ENCODE measurements at places on chromosomes 7 and 10.

DNA sequence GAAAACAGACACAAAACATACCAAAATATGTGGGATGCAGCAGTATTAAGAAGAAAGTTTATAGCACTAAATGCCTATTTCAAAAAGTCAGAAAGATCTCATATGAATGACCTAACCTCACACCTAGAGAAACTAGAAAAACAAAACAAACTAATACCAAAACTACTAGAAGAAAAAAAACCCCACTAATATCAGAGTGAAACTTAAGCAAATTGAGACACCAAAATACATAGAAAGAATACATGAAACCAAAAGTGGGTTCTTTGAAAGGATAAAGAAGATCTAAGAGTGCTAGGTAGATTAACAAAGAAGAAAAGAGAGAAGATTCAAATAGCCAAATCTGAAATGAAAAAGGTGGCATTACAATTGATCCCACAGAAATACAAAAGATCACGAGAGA, 494.1 kb downstream of the SH2D4B start:
- DNase-seq, result no peak

- no peak for DNase-seq
Observed at GRCh38 chr7:1542841-1543747, 12.6 kb downstream of the MAFK start.

GRCh38 chr10:33293076-33293475, 41.4 kb downstream of the NRP1 start:
- DNase-seq, result no peak

- no peak for DNase-seq
Observed at GRCh38 chr7:145053781-145054180, 217.9 kb upstream of the TPK1 start.

DNA sequence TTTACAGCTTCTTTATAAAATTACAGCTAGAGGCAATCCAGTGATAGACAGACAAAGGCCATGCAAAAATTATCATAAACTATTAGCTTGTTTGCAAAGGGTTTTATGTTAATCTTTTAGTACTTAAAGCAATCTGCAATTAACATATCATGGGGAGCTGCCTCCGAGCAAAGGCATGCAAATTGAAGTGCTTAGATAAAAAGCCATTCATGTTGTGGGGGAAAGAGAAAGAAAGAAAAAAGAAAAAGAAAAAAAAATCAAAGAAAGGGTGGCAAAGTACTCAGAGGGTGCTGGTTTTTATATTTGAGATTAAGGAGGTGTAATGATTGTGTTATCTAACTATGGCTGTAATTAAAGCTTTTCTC, 799.5 kb downstream of the LRMDA start:
- no peak for DNase-seq

- DNase-seq, result peak; percentile 83
Observed at GRCh38 chr7:85041605-85042216, 145.1 kb downstream of the SEMA3D start.

GRCh38 chr7:117835016-117835664, 38.1 kb downstream of the CTTNBP2 start:
- DNase-seq, result no peak

- DNase-seq, result no peak
Observed at GRCh38 chr10:100653957-100654781, 91.2 kb upstream of the PAX2 start.

DNA sequence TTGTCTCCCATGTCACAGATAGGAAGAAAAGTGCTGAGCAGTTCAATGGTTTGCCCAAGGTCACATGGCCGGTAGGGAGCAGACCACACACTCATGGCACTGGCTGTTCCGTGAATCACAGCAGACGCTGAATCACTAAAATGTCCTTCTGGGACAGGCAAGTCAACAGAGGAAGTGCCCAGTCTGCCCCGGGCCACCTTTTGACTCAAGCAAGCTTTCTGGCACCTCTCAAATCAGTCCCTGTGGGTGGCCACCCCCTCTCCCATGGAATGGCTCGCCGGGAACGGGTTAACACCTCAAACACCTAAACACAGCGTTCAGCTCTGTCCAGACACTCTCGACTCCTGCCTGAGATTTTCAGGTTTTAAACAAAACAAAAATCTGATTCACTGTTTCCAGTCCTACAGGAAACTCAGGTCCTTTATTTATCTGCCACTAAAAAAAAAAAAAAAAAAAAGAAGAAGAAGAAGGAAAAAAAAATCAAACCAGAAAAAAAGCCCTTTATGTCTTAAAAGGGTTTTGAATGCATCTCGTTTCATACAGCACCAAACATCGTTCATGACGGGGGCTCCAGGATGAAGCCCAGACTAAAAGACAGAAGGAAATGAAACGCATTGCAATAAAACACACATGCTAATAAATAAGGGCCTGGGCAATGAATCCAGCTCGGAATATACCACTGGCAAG, 15.5 kb downstream of the CARD11 start:
- peak; percentile 90 for DNase-seq

DNA sequence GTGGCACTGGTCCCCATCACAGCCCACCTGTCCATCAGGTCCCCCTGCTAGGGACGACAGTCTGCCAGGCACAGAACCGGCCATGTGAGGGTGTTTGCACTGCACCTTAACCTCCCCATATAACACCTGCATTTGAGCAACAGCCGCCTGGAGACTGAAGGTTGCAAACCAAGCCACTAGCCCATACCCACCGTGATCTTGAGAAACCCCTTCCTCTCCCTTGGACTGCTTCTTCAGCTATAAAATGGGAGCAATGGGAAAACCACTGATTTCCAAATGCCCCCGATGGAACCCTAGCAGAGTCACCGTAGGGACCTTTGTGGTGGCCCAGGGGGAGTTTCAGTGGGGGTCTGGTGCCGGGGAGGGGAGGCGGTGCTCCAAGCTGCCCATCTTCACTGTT, 120.1 kb downstream of the NPTX2 start:
- no peak for DNase-seq

GRCh38 chr10:78972160-78972946, 96.4 kb upstream of the ZMIZ1 start:
- DNase-seq, result peak; percentile 82

- no peak for DNase-seq
Observed at GRCh38 chr7:149620961-149621360, 123.4 kb upstream of the ZNF746 start.

DNA sequence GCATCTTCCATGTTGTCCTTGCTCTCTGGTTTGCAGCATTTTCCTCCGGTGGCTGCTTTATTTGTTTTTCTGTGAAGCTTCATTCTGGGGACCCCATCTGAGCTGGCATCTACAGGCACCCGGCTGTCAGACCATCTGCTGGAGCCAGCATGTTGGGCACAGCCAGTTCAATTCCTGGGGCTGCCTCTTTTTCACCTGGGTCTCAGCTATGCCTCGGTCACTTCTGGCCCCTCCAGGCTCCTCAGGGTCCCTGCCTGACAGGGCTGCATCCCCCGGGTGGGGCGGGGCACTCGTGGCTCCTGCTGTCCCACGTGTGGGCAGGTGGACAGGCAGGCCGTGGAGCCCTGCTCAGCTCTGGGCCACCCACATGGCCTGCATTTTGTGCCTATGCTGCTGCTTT, 8.1 kb downstream of the SCART1 start:
- no peak for DNase-seq

DNA sequence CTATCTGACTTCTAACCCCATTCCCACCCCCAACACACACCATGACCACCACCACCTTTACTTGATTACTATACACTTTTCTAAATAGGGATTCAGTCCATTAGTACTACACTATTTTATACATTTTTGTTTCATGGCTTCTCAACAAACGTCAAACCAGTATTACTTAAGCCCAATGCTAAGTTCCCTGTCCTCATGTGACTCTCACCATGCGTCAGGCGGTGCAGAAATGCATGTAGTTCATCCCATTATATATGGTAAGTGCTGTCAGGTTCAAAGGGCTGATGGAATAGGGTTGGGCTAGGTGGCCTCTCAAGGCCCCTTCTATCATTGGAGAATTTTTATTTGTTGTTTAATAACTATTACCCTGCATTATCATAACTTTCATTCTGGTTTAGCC, 19.5 kb upstream of the VPS41 start:
- no peak for DNase-seq

GRCh38 chr7:157619753-157620525, 283.1 kb downstream of the DNAJB6 start:
- DNase-seq, result no peak

- DNase-seq, result no peak
Observed at GRCh38 chr7:154770962-154771361, 232.0 kb downstream of the PAXIP1 start.

DNA sequence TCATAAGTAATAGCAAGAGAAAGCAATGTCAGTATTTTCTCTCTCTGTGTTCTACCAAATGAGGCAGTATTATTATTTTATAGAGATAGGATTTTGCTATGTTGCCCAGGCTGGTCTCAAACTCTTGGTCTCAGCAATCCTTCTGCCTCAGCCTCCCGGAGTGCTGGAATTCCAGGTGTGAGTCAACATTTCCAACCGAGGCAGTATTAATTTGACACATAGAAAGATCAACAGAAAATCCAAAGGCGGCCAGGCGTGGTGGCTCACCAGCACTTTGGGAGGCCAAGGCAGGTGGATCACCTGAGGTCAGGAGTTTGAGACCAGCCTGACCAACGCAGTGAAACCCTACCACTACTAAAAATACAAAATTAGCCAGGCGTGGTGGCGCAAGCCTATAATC, 71.8 kb downstream of the SMURF1 start:
- DNase-seq, result no peak

- no peak for DNase-seq
Observed at GRCh38 chr7:158361326-158361946, 226.2 kb downstream of the PTPRN2 start.

- no peak for DNase-seq
Observed at GRCh38 chr7:137977173-137977572, 24.7 kb downstream of the CREB3L2 start.
